ENCODE measurements at places on chromosomes 2 and 18. TPM values are rescaled to one million over a fixed set of nuclear protein-coding genes. Genes with fewer than 3 reads are reported as not detected.

Gene ACMSD
- total RNA-seq = not detected

Gene RAPH1
- total RNA-seq = 7.9 TPM

Gene GPR45
- total RNA-seq = not detected

Gene CFC1
- not detected for total RNA-seq

Gene TOGARAM2
- total RNA-seq = not detected

Gene KCNG2
- total RNA-seq = not detected

Gene VIT
- not detected for total RNA-seq

Gene CHRND
- total RNA-seq = not detected

Gene RAB6C
- not detected for total RNA-seq

Gene TDRD15
- not detected for total RNA-seq

Gene SRD5A2
- not detected for total RNA-seq

Gene CIAO1
- total RNA-seq = 85.5 TPM

Gene UGT1A5
- total RNA-seq = not detected

Gene PROM2
- total RNA-seq = not detected

Gene IL36RN
- total RNA-seq = 0.13 TPM

Gene GAD1
- 0.59 TPM for total RNA-seq

Gene SCLY
- 24.0 TPM for total RNA-seq

Gene EPHA4
- total RNA-seq = 1.3 TPM
